ENCODE measurements at places on chromosomes 1 and 21. TPM values are rescaled to one million over a fixed set of nuclear protein-coding genes. Genes with fewer than 3 reads are reported as not detected.

Gene LIPI
- total RNA-seq: not detected

Gene C1QB
- total RNA-seq: not detected

Gene CFH
- 1.1 TPM for total RNA-seq

Gene TSPEAR
- not detected for total RNA-seq

Gene TAF13
- total RNA-seq: 65.6 TPM

Gene GBP7
- total RNA-seq: not detected

Gene SUCO
- 20.2 TPM for total RNA-seq

Gene LMNA
- 816 TPM for total RNA-seq

Gene UTS2
- not detected for total RNA-seq

Gene RHD
- not detected for total RNA-seq

Gene B3GALNT2
- total RNA-seq: 40.3 TPM

Gene OLFM3
- not detected for total RNA-seq

Data from foreskin keratinocyte (primary cell).